Karpas-422 (cell line): ENCODE measurements at places on chromosomes 13 and 19. TPM values are rescaled to one million over a fixed set of nuclear protein-coding genes. Genes with fewer than 3 reads are reported as not detected.

Gene TNFRSF19
- total RNA-seq, result not detected in 2 replicates

Gene ZNF492
- not detected in 2 replicates for total RNA-seq

GRCh38 chr13:106530980-106531481, 4.4 kb downstream of the EFNB2 start:
- H3K4me3 ChIP-seq, result no peak overlapping the region
- no peak for DNase-seq
- peaks cover 3% of the 10 kb centered on the region for H3K4me1 ChIP-seq
- no peaks in the 10 kb centered on the region for H3K36me3 ChIP-seq

- no peak overlapping the region for H3K27ac ChIP-seq
- H3K4me1 ChIP-seq, result no peaks in the 10 kb centered on the region
- H3K36me3 ChIP-seq, result no peaks in the 10 kb centered on the region
- DNase-seq, result no peak
- H3K4me3 ChIP-seq, result no peak overlapping the region
- no peaks in the 10 kb centered on the region for H3K27me3 ChIP-seq
Measured at GRCh38 chr13:71148396-71148795, 718.6 kb downstream of the DACH1 start.

DNA sequence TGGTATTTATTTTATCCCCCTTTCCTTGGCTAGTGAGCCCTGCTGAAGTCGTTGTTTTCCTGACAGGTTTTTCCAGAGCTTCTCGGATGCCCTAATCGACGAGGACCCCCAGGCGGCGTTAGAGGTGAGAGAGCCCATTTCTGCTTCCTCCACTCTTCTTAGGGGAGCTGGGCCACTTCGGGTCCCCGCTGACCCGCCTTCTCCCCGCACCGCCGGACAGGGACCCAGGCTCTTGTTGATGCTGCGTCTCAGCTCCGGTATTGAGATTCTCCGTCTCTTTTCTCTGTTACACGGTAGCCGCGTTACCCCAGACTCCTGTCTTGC, 306 bp downstream of the SUGT1 start:
- peaks cover 49% of the 10 kb centered on the region for H3K4me1 ChIP-seq
- no peaks in the 10 kb centered on the region for H3K27me3 ChIP-seq
- H3K4me3 ChIP-seq, result peak overlapping the region; percentile 82
- H3K36me3 ChIP-seq, result peaks cover 32% of the 10 kb centered on the region
- H3K27ac ChIP-seq, result peak overlapping the region; percentile 80

DNA sequence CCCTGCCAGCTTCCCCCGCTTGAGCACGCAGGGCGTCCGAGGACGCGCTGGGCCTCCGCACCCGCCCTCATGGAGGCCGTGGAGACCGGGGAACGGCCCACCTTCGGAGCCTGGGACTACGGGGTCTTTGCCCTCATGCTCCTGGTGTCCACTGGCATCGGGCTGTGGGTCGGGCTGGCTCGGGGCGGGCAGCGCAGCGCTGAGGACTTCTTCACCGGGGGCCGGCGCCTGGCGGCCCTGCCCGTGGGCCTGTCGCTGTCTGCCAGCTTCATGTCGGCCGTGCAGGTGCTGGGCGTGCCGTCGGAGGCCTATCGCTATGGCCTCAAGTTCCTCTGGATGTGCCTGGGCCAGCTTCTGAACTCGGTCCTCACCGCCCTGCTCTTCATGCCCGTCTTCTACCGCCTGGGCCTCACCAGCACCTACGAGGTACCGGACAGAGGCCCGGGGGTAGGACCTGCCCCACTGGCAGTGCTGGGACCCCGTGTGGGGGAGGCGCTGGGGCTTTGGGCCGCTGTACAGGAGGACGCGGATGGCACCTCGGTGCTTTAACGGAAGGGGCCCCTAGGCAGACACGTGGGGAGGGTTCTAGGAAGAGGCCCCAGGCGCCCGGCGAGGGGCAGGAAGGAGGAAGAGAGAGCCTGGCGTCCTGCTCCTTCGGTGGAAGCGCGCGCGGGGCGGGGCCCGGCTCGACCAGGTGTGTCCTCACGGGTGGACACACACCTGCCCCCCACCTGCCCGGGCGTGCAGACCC, 681 bp downstream of the SLC5A5 start:
- H3K36me3 ChIP-seq, result no peaks in the 10 kb centered on the region
- H3K4me3 ChIP-seq, result no peak overlapping the region
- DNase-seq, result no peak
- no peaks in the 10 kb centered on the region for H3K27me3 ChIP-seq
- peaks cover 3% of the 10 kb centered on the region; the same call in 1 of the 2 replicates for H3K4me1 ChIP-seq

Gene FXYD3
- total RNA-seq, result not detected in 2 replicates

Gene TMEM38A
- 12.9 and 21.2 TPM in 2 replicates for total RNA-seq

Gene CYSLTR2
- 0.22 TPM in 1 of 2 replicates, not detected in the other for total RNA-seq

DNA sequence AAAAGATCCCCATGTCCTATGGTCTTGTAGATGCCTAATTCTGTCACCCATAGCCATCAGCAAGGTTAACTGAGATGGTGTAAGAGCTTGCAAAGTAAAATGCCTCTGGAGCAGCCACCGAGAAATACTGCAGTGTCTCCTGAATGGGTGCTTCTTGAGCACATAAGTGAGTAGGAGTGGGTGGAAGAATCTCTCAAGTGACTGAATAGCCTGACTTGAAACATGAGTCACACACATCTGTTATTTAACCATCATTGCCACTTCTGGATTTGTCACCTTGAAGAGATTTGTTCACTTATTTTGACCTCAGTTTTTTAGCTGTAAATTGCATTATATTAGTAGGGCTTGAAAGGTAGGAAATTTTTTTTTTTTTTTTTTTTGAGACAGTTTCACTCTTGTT, 2.3 kb downstream of the ZNF714 start:
- H3K36me3 ChIP-seq, result peaks cover 47% of the 10 kb centered on the region
- DNase-seq, result no peak
- no peak overlapping the region for H3K4me3 ChIP-seq
- H3K27me3 ChIP-seq, result no peaks in the 10 kb centered on the region

- H3K4me1 ChIP-seq, result no peaks in the 10 kb centered on the region
- H3K36me3 ChIP-seq, result no peaks in the 10 kb centered on the region
- DNase-seq, result no peak
- no peaks in the 10 kb centered on the region for H3K27me3 ChIP-seq
- no peak overlapping the region for H3K4me3 ChIP-seq
- no peak overlapping the region for H3K27ac ChIP-seq
Measured at GRCh38 chr13:32960626-32961025, 55.6 kb upstream of the KL start.

Gene HSD17B14
- 1.0 and 1.9 TPM in 2 replicates for total RNA-seq

Gene ZNF616
- 6.1 and 7.4 TPM in 2 replicates for total RNA-seq

- DNase-seq, result no peak
- no peaks in the 10 kb centered on the region for H3K27me3 ChIP-seq
- H3K4me1 ChIP-seq, result no peaks in the 10 kb centered on the region
- H3K36me3 ChIP-seq, result no peaks in the 10 kb centered on the region
Measured at GRCh38 chr13:29106651-29107050, 286.5 kb downstream of the MTUS2 start.

- peaks cover 4% of the 10 kb centered on the region; the same call in 1 of the 2 replicates for H3K36me3 ChIP-seq
- H3K27me3 ChIP-seq, result no peaks in the 10 kb centered on the region
- H3K4me1 ChIP-seq, result peaks cover 37% of the 10 kb centered on the region
- DNase-seq, result no peak
- no peak overlapping the region for H3K27ac ChIP-seq
- no peak overlapping the region for H3K4me3 ChIP-seq
Measured at GRCh38 chr13:95229855-95230254, 71.4 kb downstream of the ABCC4 start.

- no peaks in the 10 kb centered on the region for H3K36me3 ChIP-seq
- no peak overlapping the region for H3K4me3 ChIP-seq
- no peaks in the 10 kb centered on the region for H3K4me1 ChIP-seq
- no peak for DNase-seq
- H3K27ac ChIP-seq, result no peak overlapping the region
Measured at GRCh38 chr13:109785892-109786450, 412 bp downstream of the IRS2 start.

Gene OR7A5
- 0.15 TPM in 1 of 2 replicates, not detected in the other for total RNA-seq

DNA sequence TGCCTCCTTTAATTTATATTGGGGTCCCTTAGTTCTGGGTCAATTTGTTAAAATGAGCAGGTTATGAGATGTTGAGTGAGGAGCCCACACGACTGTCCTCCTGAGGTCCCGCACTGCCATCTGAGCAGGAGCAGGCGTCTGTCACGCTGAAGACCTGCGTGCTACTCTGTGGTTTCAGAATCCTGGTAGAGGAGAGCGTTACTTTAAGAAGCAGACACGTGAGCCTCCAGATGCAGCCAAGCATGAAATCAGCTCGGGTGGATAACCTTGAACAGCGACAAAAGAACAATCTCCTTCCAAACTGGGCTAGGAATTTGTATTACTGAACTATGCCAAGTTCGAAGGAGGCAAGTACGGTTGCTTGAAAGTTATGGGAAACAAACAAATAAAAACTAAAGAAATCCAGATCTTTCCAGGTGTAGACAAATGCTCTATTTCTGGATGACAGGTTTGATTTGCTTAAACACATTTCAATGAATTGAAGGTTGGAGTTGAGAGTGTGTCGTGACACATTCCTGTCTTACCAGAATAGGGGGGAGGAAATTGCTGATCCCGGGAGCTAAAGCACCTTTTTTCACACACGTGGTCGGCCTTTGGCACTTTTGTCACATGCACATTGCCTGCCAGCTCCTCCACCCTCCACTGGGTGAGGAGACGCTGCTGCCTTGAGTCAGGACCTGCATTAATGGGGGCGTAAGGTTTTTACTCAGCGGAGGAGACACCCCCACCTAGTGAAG, 945.5 kb upstream of the SLC10A2 start:
- DNase-seq, result no peak
- H3K4me1 ChIP-seq, result no peaks in the 10 kb centered on the region
- H3K27me3 ChIP-seq, result no peaks in the 10 kb centered on the region
- H3K27ac ChIP-seq, result no peak overlapping the region
- H3K36me3 ChIP-seq, result no peaks in the 10 kb centered on the region

GRCh38 chr19:30109565-30109964, 167.5 kb downstream of the URI1 start:
- peak; percentile 46 for DNase-seq
- no peak overlapping the region for H3K4me3 ChIP-seq
- peaks cover 12% of the 10 kb centered on the region for H3K4me1 ChIP-seq
- H3K27me3 ChIP-seq, result no peaks in the 10 kb centered on the region

DNA sequence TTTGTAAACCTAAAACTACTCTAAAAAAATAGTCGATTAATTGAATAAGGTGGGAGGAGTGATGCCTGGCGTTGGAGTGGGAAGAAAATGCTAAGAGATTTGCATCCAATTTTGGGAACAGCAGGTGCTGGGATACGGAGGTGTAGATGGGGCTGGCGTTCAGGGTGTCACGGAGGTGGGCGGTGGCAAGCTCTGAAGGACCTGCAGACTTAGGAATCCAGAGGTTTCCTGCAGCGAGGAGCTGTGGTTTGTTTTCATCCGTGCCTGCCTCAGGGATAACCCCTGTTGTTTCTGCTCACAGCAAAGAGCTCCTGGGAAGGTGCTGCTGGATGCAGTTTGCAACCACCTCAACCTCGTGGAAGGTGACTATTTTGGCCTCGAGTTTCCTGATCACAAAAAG, 166.4 kb upstream of the RNF113B start:
- H3K4me3 ChIP-seq, result no peak overlapping the region
- H3K4me1 ChIP-seq, result no peaks in the 10 kb centered on the region
- H3K27me3 ChIP-seq, result no peaks in the 10 kb centered on the region
- DNase-seq, result no peak

- H3K4me1 ChIP-seq, result no peaks in the 10 kb centered on the region
- H3K4me3 ChIP-seq, result no peak overlapping the region
- no peak overlapping the region for H3K27ac ChIP-seq
- H3K36me3 ChIP-seq, result no peaks in the 10 kb centered on the region
Measured at GRCh38 chr13:98083507-98083906, 59.4 kb upstream of the FARP1 start.

DNA sequence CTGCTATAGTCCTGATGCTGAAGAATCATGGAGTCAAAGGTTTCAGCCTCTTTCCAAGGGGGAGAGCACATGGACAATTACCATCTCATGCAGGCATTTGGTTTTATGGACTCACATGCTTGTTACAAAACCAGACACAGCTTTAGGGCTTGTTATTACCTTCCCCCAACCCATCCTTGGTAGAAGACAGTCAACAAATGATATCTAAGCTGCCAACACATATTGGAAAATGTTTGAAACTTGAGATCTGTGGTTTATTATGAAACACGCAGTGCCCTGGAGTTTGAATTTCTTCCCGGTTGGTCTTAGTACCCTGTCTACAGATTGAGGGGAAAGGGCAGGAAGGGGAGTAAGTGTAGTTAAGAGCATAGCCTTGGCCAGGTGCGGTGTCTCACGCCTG, 12.5 kb upstream of the CYP2A6 start:
- no peaks in the 10 kb centered on the region for H3K27me3 ChIP-seq
- H3K4me1 ChIP-seq, result no peaks in the 10 kb centered on the region
- H3K4me3 ChIP-seq, result no peak overlapping the region
- H3K36me3 ChIP-seq, result no peaks in the 10 kb centered on the region

GRCh38 chr19:11881151-11881800, 6.3 kb upstream of the ZNF69 start:
- no peaks in the 10 kb centered on the region for H3K4me1 ChIP-seq
- peak; percentile 89 for DNase-seq
- no peak overlapping the region for H3K27ac ChIP-seq

- no peak overlapping the region for H3K4me3 ChIP-seq
- 0 out of 2 replicates have a peak, but pooled peaks cover 4% of the 10 kb centered on the region for H3K36me3 ChIP-seq
- H3K4me1 ChIP-seq, result peaks cover 51% of the 10 kb centered on the region
- H3K27ac ChIP-seq, result no peak overlapping the region
- no peaks in the 10 kb centered on the region for H3K27me3 ChIP-seq
Measured at GRCh38 chr19:7918615-7919421, 1.3 kb upstream of the SNAPC2 start.

GRCh38 chr13:28590461-28590860, 68.5 kb upstream of the POMP start:
- no peak overlapping the region for H3K4me3 ChIP-seq
- H3K4me1 ChIP-seq, result peaks cover 14% of the 10 kb centered on the region
- H3K36me3 ChIP-seq, result no peaks in the 10 kb centered on the region
- H3K27me3 ChIP-seq, result no peaks in the 10 kb centered on the region
- no peak overlapping the region for H3K27ac ChIP-seq
- DNase-seq, result no peak

- no peaks in the 10 kb centered on the region for H3K36me3 ChIP-seq
- DNase-seq, result no peak
- H3K4me3 ChIP-seq, result no peak overlapping the region
- no peaks in the 10 kb centered on the region for H3K27me3 ChIP-seq
- H3K27ac ChIP-seq, result no peak overlapping the region
Measured at GRCh38 chr19:14159059-14159458, 22.7 kb upstream of the ASF1B start.

DNA sequence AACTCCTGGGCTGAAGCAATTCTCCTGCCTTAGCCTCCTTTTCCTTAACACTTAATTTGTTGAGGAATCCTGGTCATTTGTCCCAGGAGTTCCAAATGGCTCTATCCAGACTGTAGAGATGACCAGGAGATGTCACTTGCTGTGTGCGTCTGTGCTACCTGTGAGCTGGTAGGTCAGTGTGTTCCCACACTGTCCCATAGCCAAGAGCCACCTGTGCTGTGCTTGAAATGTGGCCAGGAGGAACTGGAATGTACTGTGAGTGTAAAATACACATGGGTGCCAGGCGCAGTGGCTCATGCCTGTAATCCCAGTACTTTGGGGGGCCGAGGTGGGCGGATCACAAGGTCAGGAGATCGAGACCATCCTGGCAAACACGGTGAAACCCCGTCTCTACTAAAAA, 29.4 kb upstream of the KDM4B start:
- peaks cover 8% of the 10 kb centered on the region; the same call in 1 of the 2 replicates for H3K36me3 ChIP-seq
- H3K27ac ChIP-seq, result no peak overlapping the region
- H3K4me3 ChIP-seq, result no peak overlapping the region
- no peak for DNase-seq
- no peaks in the 10 kb centered on the region for H3K4me1 ChIP-seq

Gene CD22
- total RNA-seq, result 454 and 602 TPM in 2 replicates

Gene RABAC1
- 270 and 367 TPM in 2 replicates for total RNA-seq

GRCh38 chr19:31140717-31141116, 208.5 kb downstream of the TSHZ3 start:
- H3K4me3 ChIP-seq, result no peak overlapping the region
- H3K27me3 ChIP-seq, result no peaks in the 10 kb centered on the region
- no peak overlapping the region for H3K27ac ChIP-seq
- DNase-seq, result no peak
- no peaks in the 10 kb centered on the region for H3K4me1 ChIP-seq

Gene ZNF726
- total RNA-seq, result 6.0 and 19.3 TPM in 2 replicates
